ENCODE measurements at places on chromosomes 7 and 10.

GRCh38 chr7:153193144-153193595 lies 433.6 kb downstream of the ACTR3B start:
- DNase-seq: no peak

- no peak for DNase-seq
Observed at GRCh38 chr7:98418271-98418635, 17.4 kb upstream of the BAIAP2L1 start.

- DNase-seq: no peak
Observed at GRCh38 chr10:59176241-59177030, at the start of gene PHYHIPL. Gene PHYHIPL, plus strand, starts transcription at chr10:59176643. Its CDS starts 211 bp downstream, at chr10:59176854.

DNA sequence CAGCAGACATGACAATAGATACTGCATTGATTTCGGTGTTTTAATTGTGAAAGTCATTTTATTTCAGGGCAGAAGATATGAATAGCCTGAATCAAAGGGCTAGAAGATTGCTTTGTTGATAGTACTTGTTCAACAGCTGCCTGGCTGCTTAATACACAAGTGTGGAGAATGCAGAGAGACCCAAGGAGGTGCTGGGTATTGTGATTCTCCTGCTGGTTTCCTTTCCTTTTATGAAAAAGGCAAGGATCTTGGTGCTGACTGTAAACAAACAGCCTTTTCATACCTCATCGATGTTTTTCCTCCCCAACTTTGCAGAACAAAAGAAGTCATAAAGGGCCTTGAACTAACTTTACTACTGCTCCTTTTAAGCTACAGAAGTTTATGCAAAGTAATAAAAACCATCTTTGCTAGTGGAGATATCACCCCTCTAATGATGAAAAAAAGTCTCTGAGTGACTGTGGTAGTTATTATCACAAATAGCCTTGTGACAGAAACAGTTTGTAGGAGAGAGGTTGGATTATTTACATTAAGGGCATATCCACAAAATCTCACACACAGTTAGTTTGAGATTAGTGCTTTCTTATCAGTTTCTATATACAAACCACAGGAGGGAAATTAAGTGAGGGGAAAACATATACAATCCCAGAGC lies 800.0 kb downstream of the LRMDA start:
- no peak for DNase-seq

- no peak for DNase-seq
Observed at GRCh38 chr10:51649064-51649463, 50.3 kb downstream of the CSTF2T start.

GRCh38 chr10:35554036-35554435 lies 51.1 kb upstream of the GJD4 start:
- DNase-seq: no peak

GRCh38 chr10:130416334-130417150 lies 280.4 kb downstream of the GLRX3 start:
- DNase-seq: no peak

- DNase-seq: no peak
Observed at GRCh38 chr10:111030042-111030750, 46.6 kb upstream of the ADRA2A start.

Measured in naive thymus-derived CD8-positive, alpha-beta T cell (primary cell).